NCI-H345 (cell line): ENCODE measurements at places on chromosomes 6 and 20.
A peak's percentile ranks its signal among the peaks of the same experiment; 100 is the strongest.

- no peak for DNase-seq
These were observed 67.9 kb upstream of the HMGN3 start for GRCh38 chr6:79302341-79302740.

- DNase-seq, result no peak
These were observed 313.6 kb downstream of the CDC5L start for GRCh38 chr6:44701038-44701636.

- DNase-seq, result no peak
These were observed 54.5 kb upstream of the DYNLRB1 start for GRCh38 chr20:34461779-34462087.

DNA sequence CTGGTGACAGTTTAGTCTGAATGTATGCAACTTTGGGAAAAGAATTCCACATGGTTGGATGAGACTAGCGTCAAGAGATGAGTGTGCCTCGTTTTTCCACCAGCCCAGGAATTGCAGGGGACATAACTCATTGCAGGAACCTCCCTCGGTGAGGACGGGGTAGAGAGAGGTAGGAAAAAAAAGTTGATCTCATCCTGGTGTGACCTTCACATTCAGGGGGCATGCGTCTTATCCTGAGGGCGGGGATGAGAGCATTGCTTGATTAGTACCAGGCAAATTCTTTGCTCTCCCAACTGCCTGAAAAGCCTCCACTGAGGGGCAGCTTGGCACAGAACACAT, 11.8 kb downstream of the TLDC2 start:
- DNase-seq, result no peak

DNA sequence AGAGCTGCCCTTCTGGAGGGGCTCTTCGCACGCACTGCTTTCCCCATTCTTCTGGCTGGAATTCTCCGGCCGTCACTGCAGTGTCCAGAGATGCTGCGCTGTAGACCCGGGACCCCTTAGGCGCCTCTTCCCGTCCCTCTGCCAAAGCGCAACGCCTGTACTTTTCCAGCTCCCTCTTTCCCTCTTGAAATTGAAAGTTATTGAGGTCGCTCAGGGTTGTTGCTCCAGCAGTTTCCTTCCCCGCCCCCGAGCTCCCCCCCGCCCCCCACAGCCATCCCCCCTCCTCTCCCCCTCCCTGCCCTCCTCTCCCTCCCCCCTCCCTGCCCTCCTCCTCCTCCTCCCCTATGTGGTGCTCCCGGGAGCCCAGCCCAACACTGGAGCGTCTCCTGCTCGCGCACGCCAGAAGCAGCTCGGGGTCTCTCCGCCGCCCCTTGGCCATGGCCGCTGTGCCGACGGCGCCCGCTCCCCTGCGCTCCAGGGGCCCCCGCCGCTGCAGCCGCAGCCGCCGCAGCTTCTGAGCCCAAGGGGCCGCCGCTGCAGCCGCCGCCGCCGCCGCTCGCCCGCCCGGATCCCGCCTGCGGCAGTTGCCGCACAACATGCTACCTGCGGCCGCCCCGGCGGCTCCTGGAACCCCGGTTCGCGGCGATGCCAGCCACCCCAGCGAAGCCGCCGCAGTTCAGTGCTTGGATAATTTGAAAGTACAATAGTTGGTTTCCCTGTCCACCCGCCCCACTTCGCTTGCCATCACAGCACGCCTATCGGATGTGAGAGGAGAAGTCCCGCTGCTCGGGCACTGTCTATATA, at the start of gene RSPO3:
TSS of gene RSPO3 (plus strand) at position 374 of the 804 bp plus-strand sequence. CDS start 522 bp downstream, outside the sequence.
- peak; percentile 16 for DNase-seq

GRCh38 chr6:146357578-146358430, 185.8 kb upstream of the RAB32 start:
- DNase-seq, result no peak

DNA sequence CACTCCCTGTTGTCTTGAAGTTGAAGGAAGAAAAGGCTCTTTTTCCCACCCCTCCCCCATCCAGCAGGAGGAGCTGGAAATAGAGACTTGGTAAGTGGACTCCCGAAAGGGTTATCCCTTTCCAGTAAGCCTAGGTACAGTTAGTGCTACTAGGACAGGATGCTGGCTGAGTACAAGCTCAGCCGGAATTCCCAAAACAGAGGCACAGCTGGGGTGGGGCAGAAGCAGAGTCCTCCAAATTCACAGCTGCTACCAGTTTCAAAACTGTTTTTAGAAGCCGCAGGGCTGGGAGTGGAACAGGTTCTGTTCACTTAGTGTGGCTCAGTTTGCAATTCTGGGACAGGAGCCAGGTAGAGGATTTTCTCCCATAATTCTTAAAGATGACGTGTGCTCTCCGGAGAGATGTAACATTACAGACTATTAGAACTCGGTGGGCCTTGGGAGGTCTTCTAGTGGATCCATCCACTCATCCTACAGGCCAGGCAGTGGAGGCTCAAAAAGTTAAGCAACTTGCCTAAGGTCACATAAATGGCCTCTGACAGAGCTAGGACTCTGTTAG, 19.0 kb upstream of the UTRN start:
- no peak for DNase-seq

GRCh38 chr6:125375821-125376220, 74.1 kb upstream of the HDDC2 start:
- no peak for DNase-seq

DNA sequence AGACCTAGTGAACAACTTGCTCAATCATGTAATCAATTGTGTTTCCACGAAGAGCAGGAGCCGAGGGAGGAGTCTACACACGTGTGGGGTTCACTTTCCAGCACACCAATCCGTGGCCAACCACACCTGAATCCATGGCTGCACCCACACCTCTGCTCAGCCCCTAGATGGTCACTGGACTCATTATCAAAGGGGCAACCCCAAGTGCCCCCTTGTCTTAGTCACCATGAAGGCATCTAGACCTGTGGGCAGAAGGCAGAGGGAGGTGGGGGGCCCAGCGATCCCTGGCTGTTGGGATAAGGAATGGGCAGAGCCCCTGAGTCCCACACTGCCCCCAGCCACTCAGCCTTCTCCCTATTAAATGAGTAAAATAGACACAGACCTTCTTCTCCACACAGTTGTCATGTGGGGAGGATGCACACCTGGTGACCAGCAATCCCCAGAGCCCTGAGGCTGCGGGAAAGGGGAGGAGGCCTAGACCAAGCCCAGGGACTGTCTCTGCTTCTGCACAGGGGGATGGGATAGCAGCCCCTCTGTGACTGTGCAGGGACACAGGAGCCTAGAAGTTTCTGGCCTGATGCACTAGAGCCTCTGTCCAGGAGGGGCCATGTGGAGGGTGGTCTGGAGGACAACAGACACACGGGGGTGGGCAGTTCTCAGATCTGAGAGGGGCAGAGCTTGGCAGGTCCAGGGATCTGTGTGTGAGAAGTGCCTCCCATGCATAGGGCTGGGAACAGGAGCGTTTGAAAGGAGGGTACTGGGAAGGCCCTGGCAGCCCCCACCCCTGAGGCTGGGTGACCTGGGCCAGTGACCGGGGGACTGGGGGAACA, 1.9 kb upstream of the RAET1L start:
- no peak for DNase-seq

DNA sequence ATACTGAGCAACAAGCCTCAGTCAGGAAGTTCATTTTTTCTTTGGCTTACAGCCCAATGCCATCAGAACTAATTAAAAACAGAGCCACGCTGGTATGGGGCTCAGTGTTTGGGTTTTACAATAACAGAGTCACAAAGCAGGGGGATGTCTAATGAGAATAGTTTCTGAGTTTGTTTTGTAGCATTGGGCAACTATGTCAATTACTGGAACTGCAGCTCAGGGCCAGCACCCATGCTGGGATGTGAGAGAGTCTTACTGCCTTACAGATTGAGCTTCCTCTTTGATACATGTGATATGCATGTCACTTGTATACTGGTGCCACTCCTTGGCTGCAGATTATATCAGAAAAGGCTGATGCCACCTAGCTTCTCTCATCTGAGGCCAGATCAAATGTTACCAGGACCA, 117.6 kb downstream of the TFAP2B start:
- peak; percentile 7 for DNase-seq

GRCh38 chr6:109460161-109460829, 4.7 kb upstream of the MICAL1 start:
- no peak for DNase-seq

DNA sequence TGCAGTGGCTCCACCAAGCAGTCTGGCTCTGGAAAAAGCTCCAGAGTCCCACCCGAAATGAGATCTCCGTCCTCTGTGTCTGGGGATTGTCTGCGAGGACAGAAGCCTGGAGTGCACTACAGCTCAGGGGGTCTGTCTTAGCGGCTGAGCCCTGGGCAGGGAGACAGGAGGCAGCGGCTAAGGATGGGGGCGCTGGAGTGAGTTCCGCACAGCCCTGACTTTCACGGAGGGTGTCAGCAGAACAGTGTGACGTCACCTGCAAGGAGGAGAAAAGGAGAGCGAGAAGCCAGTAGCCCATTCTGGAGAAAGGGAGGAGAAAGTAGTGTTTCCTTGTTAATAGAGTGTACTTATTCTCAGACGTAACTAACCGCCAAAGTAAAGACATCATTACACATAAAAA, 97.6 kb downstream of the FAM50B start:
- no peak for DNase-seq

DNA sequence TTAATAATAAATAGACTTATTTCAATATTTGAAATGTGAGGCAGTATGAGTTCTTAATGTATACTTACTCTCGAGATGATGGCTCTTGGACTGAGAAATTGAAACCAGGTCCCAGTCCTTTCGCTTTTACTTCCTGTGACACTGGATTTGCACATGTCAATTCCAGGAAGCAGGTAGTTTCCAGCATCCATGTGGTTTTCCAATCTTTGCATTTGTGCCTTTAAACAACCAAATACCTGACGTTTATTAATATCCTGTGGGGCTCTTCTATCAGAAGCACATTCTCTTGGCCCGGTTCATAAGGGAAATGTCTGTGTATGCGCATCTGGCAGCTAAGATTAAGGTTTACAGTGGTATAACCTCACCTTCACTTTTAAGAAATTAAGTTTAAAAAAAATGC, 13.1 kb downstream of the UTRN start:
- no peak for DNase-seq

DNA sequence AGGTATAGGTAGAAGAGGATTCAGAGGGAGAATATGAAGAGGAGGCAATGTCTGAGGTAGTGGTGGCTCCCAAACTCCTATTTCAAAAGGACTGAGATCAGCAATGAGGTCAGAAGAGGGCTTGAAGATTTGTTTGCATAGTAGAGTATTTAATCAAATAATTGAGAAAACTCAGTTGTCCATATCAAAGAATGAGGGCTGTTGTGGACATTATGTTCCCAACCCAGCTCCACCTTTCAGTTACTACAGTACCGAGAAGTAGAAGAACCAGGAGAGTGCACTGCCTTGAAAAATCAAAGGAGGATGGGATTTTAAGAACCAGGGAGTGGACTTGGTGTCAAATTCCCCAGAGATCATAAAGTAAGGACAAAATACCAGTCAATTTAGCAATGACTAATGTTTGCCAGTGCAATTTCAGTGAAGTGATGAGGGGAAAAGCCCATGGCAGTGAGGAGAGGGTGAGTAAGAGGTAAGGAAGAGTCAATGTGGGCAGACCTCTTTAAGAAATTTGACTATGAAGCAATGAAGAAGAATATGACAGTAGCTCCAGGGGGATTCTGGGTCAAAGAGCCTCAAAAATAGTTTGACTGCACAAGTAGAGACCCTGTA, 382.4 kb downstream of the PKHD1 start:
- DNase-seq, result no peak

DNA sequence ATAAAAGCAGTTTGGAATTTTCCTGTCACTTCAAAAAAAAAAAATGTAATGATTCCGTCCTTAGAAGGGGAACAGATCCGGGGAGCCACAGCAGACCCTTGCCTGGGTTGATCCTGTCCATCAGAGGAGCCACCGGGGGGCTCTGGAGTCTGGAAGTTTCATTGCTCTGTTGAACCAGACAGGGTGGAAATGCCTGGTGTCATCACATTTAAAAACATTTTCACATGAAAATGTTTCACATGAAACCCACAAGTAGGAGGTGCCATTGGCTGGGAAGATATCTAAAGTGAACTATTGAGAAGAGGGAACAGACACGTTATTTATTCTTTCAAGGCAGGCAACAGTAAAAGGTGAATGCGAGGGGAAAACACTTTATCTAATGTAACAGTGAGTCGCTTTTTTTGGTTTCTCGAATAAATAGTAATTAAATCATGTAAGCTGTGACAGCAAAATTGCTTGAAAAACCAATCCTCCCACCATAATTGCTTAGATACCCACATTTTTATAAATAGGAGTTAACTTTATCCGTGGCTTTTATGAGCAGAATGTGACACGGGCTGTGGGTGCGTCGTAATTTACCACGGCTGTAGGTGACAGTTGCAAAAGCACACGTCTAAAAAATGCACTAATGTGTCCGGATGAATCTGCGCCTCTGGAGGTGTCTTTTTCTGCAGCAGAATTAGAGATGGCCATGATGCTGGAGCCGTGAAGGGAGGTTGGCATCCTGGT, 323.4 kb downstream of the TAF4 start:
- no peak for DNase-seq

DNA sequence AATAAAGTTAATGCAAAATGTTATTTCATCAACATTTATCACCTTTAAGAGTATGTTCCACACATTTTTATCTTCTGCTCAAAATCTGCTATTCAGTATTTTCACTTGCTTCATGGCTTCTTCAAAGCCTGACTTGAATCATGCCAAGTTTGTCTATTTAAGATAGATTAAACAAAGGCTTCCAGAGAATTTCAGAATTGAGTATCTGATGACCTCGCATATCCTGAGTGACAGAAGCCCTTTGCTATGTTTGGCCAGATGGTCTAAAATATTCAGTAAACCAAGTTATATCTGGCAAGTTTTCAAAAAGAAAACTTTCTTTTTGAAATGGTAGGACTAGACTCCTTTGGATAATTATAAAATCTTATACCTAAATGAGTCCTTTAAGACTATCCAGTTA, 348.9 kb upstream of the KCNQ5 start:
- DNase-seq, result no peak

DNA sequence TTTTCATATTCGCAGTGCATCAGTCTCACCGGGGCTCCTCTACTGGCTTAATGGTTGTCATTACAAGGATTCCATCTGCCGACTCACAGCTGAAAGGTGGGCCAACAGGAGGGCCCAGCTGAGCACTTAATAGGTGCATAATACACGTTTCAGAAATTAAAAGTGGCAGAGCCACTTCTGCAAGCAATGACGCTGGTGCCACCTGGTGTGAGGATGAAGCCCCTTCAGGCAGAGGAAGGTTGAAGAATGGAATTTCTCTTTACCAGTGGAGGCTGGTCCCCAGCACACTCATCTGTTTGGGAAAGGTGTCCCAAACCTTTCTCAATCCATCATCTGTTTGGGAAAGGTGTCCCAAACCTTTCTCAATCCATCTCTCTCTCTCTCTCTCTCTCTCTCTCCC, 8.2 kb upstream of the STMND1 start:
- DNase-seq, result no peak

- DNase-seq, result no peak
These were observed 772.0 kb downstream of the HACE1 start for GRCh38 chr6:104087765-104088164.

GRCh38 chr6:113739041-113739655, 118.0 kb upstream of the MARCKS start:
- DNase-seq, result no peak
